Activated CD4-positive, alpha-beta T cell treated with anti-CD3 and anti-CD28 coated beads, Interleukin-2, amount 50 U/mL, for 24 hours (primary cell): ENCODE measurements at places on chromosomes 2 and 18.

GRCh38 chr2:143528021-143528420 lies 398.8 kb downstream of the ARHGAP15 start:
- DNase-seq = no peak

DNA sequence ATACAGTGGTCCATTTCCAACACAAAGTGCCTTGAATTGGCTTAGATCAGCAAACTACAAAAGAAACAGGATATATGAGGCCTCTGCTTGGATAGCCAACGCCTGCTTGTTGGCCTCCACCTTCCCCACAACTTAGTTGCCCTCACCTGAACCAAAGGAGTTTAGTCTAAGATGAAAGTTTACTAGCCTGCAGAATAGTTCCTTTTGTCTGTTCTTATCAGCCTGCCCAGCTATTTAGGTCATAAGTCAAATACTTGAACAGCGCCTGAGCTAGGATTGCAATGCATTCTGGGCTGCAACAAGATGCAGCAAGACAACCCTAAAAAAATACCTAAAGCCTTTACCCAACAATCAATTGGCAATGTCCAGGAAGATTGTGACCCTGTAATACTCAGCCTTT lies 13.1 kb upstream of the EPG5 start:
- no peak for DNase-seq

GRCh38 chr18:52694804-52695203 lies 354.8 kb downstream of the DCC start:
- DNase-seq = no peak

GRCh38 chr18:13534631-13535030 lies 191.7 kb downstream of the FAM210A start:
- DNase-seq = no peak

DNA sequence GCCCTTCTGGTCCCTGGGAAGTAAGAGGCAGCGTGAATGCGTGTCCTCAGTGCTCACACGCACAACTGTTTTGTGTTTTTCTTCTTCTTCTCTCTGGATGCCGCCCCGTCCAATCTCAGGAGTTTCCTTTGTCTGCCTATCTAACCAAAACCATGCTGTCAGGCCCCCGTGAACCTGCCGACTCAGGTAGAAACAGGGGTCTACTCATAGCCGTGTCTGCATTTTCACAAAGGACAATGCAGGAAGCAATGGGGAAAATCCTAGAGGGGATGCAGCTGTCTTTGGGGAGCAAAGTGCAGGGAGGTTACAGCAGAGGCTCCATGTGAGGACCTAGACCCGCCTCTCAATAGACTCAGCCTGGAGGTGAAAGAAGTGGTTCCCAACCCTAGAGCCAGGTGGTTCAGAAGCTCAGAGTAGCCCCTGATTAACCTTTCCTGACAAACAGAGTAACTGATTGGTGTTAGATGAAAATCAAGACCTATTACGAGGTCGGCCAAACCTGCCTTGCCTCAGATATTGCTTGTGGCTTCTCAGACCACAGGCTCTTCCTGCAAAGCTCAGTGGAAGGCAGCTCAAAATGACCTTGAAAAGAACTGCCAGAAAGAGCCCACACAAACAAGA lies 49.3 kb downstream of the CD226 start:
- peak; percentile 35 for DNase-seq

GRCh38 chr2:168895771-168896170 lies 5.3 kb upstream of the G6PC2 start:
- no peak for DNase-seq

DNA sequence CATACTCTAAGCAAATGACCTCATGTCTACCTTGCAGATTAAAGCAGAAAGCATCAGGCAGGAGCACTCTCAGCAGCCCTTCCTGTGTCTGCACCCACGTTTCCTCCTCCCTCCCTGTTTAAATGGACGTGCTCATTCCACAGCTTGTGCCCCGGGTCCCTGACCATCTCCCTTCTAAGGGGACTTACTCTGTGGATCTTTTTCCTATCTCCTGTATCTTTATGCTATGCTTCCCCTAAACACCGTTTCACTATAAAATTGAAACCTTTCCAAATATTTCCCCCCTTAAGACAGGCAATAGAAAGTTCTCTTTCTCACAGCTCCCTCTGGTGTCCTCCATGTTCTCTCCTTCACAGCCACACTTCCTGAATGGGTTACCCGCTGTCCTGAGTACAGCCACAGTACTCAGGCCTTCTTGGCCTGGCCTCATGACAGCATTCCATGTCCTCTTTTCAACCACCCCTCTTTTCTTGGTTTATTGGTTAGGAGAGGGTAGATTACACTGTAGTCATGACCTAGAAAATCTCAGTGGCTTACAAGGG lies 41.1 kb downstream of the TMEM185B start:
- DNase-seq = no peak

DNA sequence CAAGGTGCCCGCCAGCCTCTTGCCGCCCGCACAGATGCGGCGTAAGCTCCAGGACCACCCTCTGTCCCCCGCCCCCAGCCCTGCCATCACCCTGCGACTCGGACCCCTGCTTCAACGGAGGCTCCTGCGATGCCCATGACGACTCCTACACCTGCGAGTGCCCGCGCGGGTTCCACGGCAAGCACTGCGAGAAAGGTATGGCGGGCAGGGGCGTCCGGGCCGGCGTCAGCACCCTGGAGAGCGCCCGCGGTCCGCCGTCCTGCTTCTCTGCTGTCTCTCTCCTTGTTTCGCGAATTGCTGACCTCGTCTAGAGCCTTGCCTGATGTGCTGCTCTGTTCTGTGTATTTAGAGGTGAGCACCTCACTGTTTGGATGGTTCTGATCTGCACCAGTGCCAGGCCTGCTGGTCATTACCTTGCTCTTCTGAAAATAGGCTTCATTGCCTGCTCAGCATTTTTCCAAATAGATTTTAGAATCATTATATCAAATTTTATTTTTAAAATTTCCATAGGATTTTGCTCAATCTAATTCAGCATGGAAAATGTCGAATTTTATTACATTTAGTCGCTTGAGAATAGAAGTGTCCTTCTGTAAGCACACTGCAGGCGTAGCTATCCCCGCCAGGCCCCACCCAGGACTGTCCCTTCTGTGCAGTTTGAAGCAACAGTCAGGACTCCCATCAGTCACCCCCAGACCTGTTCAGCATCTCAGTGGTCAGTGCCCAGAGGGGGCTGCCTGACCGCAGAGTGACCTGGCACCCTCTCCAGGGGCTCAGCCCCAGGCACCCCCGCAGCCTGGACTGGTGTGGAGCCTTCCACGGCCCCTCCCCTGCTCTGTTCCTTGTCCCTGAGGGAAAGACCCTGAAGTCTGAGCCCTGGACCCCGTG lies 51.6 kb downstream of the SNED1 start:
- DNase-seq = no peak

DNA sequence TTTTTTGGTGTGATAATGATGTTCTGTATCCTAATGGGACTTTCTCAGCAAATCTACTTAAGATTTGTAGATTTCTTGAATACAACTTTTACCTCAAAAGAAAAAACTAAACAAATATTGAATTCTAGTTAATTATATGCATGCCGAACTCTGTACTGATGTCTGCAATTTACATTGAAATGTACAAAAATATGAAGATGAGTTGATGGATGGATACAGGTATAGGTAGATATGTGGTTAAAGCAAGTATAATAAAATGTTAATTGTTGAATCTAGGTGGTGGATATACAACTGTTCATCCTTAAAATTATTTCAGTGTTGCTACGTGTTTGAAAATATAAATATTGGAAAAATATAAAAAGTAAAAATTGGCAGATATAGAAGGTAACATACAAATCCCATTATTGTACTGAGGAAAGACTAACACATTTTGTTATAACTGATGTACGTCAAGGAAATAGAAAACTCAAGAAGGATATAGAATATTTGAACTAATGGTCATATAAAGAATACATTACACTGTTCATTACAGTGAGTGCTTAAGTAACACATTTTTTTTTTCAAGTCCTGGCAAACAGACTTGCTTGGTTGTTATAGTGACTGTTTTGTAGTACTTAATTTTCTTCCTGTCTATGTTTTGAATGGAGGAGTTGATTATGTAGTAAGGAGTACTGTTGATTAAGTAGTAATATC lies 33.8 kb downstream of the DDX1 start:
- DNase-seq = no peak

GRCh38 chr2:46469116-46469515 lies 10.2 kb upstream of the TMEM247 start:
- no peak for DNase-seq

- DNase-seq = no peak
Observed at GRCh38 chr18:42798606-42799170, 316.8 kb downstream of the RIT2 start.

GRCh38 chr2:144914622-144915318 lies 394.9 kb upstream of the ZEB2 start:
- DNase-seq = no peak

DNA sequence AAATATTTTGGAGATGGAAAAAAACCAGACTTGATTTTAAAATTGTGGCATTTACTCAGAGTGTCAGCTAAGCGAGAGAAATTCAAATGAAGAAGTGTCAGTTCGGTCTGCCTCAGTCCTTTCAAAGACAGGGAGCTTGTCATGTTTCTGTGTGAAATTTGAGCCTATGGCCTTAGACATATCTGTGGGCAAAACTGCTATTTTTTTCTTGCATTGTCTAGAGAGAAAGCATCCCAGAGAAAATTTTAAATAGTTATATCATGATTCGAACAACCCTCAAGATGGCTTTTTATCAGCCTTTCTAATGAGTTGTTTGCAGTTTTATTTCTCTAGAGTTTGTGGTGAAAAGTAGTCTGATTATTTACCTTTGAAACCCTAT lies 50.2 kb upstream of the KCNE4 start:
- DNase-seq = no peak

DNA sequence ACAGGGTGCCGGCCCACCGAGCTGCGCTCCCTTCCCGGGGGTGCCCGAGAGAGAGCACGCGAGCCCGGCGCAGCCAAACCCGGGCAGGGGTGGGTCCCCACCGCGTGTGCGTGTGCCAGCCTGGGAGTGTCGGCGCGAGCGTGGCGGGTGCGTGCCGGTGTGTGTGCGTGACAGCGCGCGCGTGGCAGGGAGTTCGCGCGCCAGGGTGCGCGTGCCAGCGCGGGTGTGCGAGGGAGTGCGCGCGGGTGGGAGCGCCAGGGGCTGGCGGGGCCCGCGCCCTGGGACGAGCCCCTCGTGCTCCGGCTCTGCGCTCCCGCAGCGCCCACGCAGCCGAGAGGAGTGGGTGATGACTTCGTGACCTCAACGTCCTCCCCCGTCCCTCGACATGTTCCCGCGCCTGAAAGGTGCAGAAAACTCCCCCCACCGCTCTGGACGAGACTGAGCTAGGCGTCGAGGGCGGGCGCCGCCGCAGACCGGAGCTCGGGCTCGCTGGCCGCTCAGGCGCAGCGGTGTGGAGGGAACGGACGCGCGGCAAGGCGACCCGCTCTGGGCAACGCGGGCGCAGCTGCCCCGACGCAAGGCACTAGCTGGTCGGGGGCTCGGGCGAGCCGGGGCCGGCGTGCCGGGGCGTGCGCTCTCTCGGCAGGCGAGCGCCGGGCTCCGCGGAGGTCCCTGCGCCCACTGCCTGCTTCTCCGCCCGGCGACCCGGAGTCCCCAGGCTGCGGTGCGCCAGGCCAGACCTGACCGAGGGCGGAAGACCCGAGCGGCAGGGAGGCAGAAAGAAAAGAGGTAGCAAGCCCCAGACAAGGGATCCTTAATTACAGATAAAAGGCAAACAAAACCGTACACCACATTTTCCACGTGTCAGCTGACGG lies 582.8 kb downstream of the ZEB2 start:
- no peak for DNase-seq

GRCh38 chr2:192010073-192010472 lies 163.2 kb upstream of the CAVIN2 start:
- DNase-seq = no peak

- DNase-seq = no peak
Observed at GRCh38 chr2:10223932-10224720, 78.6 kb upstream of the HPCAL1 start.

GRCh38 chr18:9772847-9773677 lies 65.0 kb downstream of the RAB31 start:
- DNase-seq = no peak

- DNase-seq = no peak
Observed at GRCh38 chr18:61972389-61973264, 79.8 kb upstream of the RNF152 start.

GRCh38 chr18:10400534-10401307 lies 53.7 kb upstream of the APCDD1 start:
- DNase-seq = no peak

GRCh38 chr18:44779753-44780292 lies 99.1 kb downstream of the SETBP1 start:
- DNase-seq = no peak

GRCh38 chr18:75879196-75879595 lies 451.7 kb upstream of the SMIM21 start:
- DNase-seq = no peak

GRCh38 chr2:5343785-5344335 lies 348.3 kb upstream of the SOX11 start:
- no peak for DNase-seq

DNA sequence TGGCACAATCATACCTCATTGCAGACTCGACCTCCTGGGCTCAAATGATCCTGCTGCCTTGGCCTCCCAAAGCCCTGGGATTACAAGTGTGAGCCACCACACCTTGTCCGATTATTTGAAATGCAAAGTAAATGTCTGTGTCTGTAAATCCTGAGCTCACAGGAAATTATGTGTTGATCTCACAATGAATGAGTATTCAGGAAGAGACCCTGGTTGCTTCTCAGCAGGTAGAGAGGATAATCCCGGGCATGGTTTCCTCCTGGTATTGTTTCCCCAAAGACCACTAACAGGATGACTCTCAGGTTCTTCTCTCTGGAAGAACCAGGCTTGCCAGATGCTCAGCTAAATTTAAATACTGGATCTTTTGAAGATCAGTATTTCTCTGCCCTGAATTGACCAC lies 147.6 kb downstream of the LDLRAD4 start:
- DNase-seq = no peak

- no peak for DNase-seq
Observed at GRCh38 chr2:150594299-150594698, 106.8 kb upstream of the RND3 start.

GRCh38 chr18:37084912-37085311 lies 256.0 kb downstream of the KIAA1328 start:
- no peak for DNase-seq

- no peak for DNase-seq
Observed at GRCh38 chr18:79875531-79875919, 75.9 kb downstream of the SLC66A2 start.

GRCh38 chr18:44180683-44181082 lies 500.0 kb upstream of the SETBP1 start:
- no peak for DNase-seq

- DNase-seq = no peak
Observed at GRCh38 chr2:98908931-98909316, 27.1 kb downstream of the CRACDL start.

DNA sequence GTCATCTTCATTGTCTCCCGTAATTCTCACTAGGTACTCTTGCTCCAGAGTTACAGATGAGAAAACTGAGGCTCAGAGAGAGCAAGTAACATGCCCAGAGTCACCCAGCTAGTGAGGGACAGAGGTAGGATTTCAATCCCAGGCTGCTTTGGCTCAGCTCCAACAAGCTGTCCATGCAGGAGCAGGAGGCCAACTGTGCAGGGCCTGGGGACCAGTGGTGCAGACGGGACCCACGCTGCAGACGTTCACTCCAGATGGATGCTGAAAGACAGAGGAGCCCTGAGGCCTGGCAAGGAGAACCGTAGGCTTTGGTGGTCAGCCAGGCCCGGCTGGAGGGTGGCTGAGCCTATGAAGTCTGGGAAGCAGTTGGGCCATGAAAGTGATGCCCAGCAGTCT lies 102.6 kb downstream of the MCFD2 start:
- no peak for DNase-seq

GRCh38 chr18:79888016-79888415 lies 63.4 kb downstream of the SLC66A2 start:
- DNase-seq = no peak

GRCh38 chr18:59057969-59058368 lies 81.7 kb upstream of the SEC11C start:
- no peak for DNase-seq
